ENCODE measurements at places on chromosomes 5 and 9.

DNA sequence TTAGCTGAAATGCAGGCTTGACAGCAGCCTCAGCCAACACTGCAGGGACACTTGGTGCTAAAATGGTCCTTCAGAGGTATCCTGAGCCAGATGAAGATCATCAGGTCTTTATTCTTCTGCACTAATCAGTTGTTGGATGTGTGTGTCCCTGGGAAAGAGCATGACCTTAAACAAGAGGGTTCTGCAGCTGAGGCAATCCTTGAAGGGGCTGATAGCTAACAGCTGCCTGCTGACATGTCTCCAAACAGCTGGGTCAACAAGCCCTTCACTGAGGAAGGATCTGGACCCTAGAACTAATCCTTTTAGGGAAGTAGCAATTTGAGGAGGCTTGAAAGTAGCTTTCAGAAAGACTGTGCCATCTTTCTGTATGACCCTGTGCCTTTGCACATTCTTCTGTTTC, 376.3 kb upstream of the ACTBL2 start:
- no peak for DNase-seq

DNA sequence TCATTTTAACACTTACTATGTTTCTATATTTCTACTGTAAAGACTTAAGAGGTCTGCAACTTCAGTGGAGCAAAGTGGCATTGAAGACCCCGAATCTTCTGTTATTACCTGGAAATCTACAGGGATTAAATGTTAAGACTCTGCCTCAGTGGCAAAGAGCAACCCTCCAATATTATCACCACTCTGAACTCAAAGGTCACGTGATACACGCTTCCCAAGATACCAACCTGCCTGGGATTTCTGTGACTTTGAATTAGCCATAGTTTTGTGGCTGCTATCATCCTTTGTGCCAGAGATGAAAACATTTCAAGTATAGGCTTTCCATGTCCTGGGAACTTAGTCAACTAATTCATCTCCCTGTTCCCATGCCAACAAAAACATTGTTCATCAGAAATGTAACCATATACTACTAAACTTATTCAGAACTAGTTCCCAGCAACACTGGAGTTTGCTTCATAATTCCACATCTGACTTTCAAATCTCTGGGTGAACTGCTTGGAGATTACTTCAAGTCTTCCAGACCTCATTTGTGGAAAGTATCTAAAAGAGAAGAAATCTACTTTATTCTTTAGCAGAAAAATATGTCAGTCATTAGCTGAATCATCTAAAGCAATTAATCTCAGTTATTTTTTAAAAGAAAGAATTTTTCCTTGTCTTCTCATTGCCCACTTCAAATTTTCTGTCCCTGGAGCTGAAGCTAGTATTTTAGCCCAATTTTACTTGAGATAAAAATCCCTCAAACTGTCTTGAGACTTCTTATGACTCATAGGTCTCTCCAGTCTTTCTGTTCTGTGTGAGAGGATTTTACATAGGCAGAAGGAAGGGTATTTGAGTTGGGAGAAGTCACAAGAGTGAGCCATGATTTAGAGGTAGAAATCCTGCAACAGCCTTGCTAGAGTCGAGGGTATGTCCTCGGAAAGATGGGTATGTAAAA, 83.0 kb downstream of the ZNF462 start:
- peak; percentile 8 for DNase-seq

- DNase-seq: no peak
Measured at GRCh38 chr9:83006378-83006777, 56.6 kb downstream of the RASEF start.

DNA sequence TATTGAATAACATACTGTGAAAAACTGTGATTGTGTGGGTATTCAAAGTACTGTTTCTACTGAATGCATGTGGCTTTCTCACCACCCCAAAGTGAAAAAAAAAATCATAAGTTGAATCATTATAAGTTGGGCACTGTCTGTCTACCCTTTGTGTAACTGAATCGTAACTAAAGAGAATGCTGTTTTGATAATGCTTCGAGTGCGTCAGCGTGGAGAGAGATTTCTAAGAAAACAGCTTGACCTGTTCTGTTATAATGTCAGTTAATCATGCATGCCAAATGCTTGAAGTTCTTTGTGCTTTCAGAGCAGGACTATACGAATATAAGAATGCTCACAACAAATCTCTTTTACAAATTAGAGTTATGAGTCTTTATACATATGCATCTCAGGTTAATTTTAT, 148.8 kb upstream of the SGCD start:
- DNase-seq: no peak

DNA sequence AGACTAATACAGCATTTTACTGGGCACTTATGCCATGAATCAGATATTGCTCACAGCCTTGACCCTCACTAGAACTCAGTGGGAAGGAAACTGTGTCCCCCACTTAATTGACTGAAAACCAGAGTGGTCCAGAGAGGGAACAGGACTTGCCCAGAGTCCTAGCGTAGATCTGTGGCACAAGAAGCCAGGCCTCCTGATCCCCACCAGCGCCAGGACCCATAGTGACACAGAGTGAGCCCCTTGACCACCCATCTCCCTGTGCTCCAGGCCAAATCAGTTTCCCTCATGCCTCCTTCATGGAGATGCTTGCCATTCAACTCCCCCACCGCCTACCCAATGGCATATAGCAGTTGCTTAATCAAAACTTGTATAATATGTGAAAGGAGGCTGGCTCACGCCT, 8.3 kb downstream of the KIF12 start:
- no peak for DNase-seq

DNA sequence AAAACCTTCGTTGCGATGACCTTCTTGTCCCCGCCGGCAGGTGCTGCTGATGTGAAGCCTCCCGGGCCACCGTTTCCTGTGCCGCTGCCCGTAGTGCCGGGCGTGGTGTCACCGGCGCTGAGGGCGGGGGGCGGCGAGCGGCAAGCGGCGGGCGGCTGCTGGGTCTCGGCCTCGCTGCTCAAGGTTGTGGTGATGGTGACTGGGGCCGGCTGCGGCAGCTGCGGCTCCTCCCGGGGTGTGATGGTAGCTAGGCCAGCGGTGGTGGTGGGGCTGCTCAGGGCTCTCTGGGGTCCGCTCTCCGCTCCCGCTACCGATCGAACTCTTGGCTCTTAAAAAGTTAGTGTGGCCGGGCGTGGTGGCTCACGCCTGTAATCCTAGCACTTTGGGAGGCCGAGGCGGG, 36.0 kb upstream of the PTPN3 start:
- DNase-seq: no peak

DNA sequence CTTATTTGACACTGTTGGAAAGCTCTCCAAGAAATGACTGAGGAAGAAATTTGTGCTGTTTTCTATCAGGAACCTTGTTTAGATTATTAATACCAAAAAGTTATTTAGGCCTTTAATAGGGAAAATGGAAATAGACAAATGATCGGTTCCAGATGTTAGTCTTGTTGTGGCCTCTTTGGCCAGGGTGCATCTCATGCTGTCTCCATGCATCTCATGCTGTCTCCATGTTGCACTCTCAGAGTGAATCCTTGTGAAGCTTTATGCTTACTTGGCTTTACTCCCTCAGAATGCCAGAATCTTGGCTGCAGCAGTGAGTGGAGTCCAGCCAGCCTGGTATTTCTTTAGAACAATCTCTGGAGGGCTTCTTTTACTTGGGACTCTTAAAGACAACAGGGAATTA, 185.5 kb downstream of the ARHGAP26 start:
- DNase-seq: no peak

DNA sequence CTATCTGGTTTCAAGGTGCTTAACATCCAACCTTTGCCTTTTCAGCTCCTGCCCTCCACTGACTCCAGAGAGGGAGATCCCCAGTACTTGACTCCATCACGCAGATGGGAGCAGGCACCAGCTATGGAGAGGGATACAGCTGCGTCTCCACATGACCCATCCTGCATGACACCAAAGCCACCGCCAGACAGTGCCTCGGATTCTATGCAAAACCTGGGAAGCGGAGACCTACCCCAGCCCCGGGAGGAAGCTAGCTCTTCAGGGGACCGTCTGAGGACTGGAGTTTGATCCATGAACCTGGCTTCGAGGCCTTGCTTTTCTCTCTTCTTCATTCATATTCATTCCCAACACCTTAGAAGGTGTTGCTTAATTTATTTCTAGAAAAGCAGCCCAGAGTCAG, 24.8 kb downstream of the HRH2 start:
- DNase-seq: no peak

DNA sequence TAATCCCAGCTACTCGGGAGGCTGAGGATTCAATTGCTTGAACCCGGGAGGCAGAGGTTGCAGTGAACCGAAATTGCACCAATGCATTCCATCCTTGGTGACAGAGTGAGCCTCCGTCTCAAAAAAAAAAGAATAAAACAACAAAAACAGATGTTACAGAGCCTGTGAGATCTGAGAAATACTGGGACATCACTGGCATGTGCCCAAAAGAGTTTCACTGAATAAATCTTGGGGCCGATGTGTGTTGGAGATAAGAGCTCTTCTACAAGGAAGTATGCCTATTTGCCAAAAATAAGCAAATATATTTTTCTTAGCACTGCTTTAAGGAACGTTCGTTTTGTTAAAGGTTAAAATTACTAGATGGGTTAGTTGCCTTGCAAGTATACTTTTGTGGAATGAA, 55.1 kb downstream of the KIAA1958 start:
- DNase-seq: no peak

GRCh38 chr5:117027384-117027783, 452.8 kb upstream of the SEMA6A start:
- DNase-seq: no peak

GRCh38 chr5:78287833-78288232, 6.7 kb downstream of the AP3B1 start:
- peak; percentile 89 for DNase-seq

- DNase-seq: no peak
Measured at GRCh38 chr9:36736648-36737047, 164.0 kb downstream of the MELK start.

DNA sequence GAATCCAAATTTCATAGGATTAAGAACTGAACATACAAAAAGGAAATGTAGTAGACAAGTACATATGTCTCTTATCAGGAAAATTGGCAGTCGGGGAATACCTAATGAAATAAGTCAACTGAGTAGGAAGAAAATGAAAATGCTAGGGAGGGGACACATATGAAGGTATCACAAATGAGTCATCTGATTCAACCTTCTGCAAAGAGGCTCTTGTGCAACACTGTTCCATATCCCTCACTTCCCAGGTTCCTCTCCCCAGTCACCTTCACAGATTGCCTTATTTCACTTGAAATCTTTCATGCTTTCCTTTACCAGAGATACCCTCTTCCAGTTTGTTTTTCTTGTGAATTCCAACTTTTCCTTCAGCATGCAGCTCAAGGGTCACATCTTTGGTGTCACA, 139.0 kb downstream of the RFX3 start:
- no peak for DNase-seq

- DNase-seq: no peak
Measured at GRCh38 chr9:96084331-96084734, 208.8 kb downstream of the ERCC6L2 start.

GRCh38 chr9:72039532-72039931, 20.9 kb downstream of the C9orf57 start:
- no peak for DNase-seq

DNA sequence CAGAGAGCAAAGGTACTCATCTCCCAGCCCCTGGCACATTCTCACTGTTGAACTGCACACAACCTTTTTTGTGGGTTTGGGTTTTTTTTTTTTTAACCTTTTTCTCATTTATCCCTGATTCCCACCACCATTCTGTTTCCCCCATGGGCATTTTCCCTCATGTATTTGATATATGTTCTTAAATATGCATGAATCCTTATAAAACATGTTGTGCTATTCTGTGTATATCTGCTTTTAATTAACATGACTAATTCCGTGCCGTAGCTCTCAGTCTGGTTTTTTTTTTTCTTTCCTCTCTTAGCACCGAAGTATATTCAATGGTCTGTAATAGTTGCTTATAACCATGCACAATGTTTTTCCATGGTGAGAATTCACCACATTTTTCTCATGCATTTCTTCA, 204.5 kb downstream of the RGS3 start:
- no peak for DNase-seq

DNA sequence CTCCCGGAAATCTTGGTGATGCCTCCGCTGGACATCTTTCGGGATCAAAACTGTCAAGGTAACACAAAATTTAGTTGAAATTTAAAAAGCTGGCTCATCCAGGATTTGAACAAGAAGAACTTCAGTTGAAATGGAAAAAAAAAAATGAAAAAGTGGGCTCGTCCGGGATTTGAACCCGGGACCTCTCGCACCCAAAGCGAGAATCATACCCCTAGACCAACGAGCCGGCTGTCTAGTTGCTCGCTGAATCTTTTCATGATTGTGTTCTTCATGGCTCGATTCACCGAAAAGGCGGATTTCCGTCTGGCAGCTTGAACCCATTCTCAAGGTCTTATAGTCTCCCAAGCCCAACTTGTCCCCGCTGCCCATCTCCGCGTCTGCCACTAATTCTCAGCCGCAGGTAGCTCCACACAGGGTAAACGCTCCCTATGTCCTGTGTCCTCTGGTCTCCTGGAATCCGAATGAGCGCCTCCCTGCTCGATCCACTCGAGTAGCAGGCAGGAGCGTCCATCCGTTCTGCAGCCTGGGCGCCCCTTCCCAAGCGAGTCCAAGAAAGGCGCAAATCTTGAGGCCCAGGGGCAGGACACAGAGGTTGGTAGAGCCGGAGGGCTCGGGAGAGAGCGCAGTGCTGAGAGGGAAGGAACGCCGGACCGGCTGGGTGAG, 16.2 kb downstream of the TRIM7 start:
- peak; percentile 76 for DNase-seq

- DNase-seq: no peak
Measured at GRCh38 chr5:168743617-168744016, 164.4 kb upstream of the PANK3 start.

DNA sequence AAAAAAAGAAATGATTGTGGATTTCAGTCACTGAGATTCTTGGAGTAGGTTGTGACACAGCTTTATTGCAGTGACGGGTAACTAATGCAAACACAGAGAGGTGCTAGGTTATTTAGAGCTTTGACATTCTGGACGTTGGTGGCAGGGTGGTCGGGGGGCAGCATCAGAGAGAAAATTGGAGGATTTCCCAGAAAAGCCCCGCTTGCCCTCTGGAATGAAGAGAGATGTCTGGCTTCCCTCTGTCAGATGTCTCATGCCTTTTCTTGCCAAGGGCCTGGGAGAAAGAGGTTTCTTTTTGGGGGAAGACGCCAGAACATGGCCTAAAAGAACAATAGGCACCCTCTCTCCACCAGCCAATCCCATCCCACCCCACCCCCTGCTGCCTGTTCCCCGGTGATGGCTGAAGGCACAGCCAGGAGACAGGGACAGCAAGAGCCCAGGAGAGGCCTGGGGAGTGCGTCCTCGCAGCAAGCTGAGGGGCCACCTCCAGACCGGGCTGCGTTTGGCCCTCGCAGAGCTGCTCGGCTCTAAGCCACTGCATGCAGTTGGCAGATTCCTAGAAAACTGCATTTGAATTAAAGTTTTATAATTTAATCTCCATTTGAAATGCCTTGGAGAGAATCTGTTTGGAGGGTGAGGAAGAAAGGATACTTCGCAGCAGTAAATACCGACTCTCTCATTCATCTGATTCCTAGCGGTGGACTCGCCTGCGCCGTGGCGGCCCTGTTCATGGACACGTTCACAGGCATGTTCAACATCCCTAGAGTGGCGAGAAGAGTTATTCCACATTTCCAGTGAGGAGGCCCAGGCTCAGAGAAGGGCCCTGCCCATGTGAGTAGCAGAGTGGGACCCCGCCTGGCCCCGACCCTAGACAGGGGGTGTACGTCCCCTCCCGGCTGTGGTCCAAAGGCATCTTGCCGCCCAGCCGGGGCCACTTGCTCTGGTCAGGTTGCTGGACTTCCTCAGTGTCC, 55.7 kb downstream of the TSPAN17 start:
- no peak for DNase-seq
